ENCODE measurements at places on chromosomes 5 and 9.
A peak's percentile ranks its signal among the peaks of the same experiment; 100 is the strongest.

DNA sequence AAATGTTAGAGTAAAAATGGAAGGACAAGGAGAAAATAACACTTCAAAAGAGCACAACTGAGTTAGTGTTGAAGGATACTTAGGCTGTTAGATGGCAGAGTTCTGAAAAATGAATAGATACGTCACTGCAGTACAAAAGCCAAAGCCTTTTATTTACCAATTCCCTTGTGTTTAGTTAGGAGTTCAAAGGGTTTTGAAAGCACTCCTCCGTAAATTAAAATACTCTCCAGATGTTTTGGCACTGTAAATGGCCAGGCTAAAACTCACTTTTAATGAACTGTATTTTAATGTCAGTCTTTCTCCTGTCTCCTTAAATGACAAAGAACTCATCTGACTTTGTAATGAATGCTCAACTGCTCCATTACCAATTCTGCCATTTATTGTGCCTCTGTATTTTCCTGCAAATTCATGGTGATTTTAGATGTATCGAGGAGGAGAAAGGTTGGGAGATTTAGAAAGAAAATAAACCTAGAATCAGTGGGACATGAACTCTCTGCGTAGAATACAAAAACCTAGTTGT lies 1727.2 kb downstream of the MAT2B start:
- no peak for DNase-seq

DNA sequence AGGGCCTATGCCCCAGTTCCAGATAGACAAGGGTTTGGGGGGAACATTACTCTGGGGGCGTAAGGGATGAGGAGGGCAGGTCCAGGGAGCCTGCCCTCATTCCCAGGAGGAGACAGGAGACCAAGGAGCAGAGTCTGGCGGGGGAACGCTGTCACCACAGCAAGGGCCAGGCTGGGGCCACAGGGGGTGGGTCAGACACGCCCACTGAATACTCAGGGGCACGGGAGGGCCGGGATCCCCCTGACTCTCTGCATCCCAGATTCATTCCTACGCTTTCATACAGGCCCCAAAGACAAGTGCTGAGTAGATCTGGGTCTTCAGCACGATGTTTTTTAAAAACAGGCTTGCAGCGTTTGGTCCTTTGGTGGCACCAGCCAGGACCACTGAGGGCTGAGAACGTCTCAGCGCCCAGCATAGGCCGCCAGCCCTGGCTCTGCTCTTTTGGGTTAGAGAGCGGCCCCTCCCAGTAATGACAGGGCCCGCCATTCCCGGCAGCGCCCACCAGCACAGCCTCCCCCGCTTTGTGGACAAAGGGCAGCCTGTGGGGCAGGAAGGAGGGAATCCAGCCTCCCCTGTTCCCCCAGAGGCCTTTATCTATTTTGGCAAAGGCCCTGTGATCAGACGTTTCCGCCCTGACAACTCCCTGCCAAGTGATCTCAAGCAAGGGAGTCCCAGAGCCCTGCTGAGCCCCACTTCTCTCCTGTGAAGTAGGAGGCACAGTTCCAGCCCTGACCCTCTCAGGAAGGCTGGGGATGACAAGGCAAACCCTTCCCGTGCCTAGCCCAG lies 24.9 kb downstream of the NEK6 start:
- DNase-seq, result no peak

GRCh38 chr9:85942913-85943709 lies 2.2 kb downstream of the NAA35 start:
- DNase-seq, result no peak

GRCh38 chr9:121818841-121819427 lies 167.5 kb downstream of the DAB2IP start:
- DNase-seq, result no peak

- DNase-seq, result no peak
Measured at GRCh38 chr5:174355995-174356394, 310.5 kb downstream of the NSG2 start.

GRCh38 chr5:119393746-119394145 lies 37.9 kb downstream of the TNFAIP8 start:
- DNase-seq, result no peak

DNA sequence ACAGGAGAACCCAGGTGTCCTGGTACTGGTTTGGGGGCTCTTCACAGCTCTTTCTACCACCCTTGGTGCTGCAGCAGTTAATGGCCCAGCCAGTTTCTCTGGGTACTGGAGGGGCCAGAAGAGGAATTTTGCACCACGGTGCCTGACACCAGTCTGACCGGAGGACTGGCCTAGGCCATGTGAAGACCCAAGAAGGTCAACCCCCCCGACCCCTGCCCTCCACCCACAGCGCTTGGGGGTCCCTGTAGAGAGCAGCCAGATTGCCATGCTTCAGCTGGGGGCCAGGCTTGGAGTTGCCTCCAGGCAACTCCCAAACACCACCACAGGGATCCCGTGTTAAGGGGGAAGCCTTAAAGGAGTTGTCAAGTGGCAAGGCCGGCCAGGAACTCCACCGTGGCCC lies 6.2 kb downstream of the ARSI start:
- no peak for DNase-seq

GRCh38 chr5:35854248-35854647 lies 2.4 kb upstream of the IL7R start:
- DNase-seq, result peak; percentile 67

GRCh38 chr9:16821344-16821743 lies 49.1 kb downstream of the BNC2 start:
- no peak for DNase-seq

GRCh38 chr9:90433398-90433941 lies 209.2 kb downstream of the DIRAS2 start:
- DNase-seq, result no peak

DNA sequence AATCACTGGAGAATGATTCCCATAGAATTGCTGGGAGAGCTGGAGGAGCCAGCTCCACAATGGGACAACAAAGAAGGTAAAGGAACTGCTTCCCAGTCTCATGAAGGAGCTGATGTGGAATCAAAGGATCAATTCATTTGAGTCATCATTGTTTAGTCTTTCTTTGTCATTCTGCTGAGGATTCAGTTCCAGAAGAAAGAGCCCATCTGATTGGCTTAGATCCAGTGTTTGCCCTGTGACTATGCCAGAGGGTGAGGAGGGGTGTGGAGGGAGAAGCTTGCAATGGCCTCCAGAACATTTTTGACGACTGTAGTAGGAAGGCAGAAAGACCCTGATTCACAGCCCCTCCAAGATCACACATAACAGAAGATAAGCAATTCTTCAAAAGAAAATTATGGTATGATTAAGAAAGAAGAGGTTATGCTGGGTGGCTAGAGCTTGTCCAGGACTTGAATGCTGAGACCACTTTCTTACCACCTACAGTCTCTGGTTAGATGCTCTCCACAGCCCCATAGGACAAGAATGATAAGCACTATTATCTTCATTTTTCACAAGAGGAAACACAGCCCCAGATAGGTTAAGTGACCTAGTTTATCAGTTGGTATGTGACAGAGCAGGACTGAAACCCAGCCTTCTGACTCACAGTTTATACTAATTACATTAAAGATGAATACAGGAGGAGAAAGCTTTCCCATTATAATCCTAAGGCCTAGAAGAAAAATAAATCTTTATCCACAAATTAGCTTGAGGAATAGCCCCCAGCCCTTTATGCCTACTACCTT lies 363.1 kb downstream of the PRELID2 start:
- DNase-seq, result no peak

DNA sequence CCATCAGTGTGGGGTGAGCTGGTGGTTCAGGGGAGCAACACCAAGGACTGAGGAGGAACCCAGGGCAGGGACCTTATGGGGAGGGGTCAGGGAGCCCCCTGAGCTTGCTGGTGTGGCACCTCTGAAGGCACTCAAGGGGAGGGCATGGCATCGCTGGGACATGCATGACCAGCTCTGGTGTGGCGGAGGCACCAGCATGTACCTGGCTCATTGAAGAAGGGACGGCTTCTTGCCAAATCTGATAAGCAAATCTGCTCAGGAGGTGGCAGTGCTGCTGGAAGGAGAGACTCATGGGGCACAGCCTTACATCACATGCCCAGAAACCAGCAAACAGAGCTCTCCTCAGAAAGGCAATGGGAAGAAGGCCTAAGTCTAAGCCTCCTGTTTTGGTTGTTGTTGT lies 421.8 kb downstream of the SEMA5A start:
- DNase-seq, result no peak

GRCh38 chr5:14062178-14062577 lies 81.0 kb upstream of the TRIO start:
- no peak for DNase-seq

DNA sequence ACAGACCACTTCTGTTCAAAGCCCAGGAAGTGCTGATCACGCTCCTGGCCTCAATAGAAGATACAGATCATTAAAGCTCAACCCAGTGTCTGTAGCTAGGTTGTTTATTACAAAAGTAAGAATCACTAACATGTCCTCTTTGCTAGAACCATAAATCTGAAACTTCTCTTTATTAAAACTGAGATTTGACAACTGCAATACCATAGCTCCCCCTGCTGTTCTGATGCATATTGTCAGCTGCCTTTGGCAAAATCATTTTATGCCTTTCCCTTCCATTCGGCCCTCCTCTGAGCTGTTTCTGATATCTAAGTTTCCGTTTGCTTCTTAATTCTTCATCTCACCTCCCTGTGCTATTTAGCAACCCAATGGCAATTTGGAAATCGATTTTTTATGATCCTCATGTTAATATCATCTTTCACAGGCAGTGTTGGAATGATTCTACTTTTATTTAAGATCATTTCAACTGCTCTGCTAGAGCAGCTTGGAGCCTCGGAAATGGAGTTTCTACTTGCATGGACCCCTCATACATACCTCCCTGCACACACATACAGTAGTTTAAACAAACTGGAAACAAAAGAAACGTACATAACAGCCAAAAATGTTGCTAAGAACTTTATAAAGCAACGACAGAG lies 998.8 kb downstream of the MAT2B start:
- DNase-seq, result no peak

- no peak for DNase-seq
Measured at GRCh38 chr5:8831854-8832253, 714.0 kb downstream of the SEMA5A start.

DNA sequence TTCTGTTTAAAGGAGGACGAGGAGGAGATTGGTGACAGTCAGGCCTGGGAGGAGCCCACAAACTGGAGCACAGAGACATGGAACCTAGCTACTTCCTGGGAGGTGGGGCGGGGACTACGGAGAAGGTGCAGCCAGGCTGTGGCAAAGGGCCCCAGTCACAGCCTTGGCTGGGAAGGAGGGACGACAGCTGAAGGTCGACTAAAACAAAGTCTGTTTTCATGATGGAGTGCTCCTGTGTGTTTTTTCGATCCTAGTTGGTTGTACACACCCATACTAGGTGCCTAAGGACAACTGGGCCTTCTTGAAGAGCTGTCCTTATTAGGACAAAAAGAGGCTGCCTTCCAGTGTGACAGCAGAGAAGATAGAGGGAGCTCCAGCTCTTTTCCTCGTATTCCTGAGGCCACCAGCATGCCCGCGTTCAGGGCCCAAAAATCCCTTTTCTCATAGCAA lies 2.9 kb downstream of the CCDC107 start:
- DNase-seq, result no peak

All from activated naive CD4-positive, alpha-beta T cell treated with anti-CD3 and anti-CD28 coated beads, Interleukin-2, amount 50 U/mL, for 16 hours (primary cell).